NCI-H1092 (cell line): ENCODE measurements at places on chromosomes 4 and X.

DNA sequence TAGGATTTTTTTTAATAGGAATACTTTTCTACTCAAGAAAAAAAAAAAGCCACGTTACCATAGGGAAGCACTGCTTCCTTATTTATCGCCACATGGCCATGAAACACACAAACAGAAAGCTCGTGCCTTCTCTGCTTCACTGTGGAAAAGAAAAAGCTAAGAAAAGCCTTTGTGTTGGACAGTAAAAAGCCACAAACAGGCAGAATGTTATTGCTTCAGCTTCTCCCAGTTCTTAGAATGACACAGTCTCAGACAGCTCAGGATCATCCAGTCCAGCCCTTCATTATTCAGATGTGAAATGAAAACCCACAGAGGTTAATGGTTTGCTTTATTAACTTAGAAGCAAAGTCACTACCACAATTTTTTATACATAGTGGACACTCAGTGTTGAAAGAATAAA is 181.6 kb upstream of the NOCT start:
- no peak for DNase-seq

GRCh38 chr4:121881158-121881557 is 10.9 kb upstream of the BBS7 start:
- DNase-seq = no peak

GRCh38 chr4:150970685-150971151 is 44.4 kb downstream of the LRBA start:
- DNase-seq = no peak

DNA sequence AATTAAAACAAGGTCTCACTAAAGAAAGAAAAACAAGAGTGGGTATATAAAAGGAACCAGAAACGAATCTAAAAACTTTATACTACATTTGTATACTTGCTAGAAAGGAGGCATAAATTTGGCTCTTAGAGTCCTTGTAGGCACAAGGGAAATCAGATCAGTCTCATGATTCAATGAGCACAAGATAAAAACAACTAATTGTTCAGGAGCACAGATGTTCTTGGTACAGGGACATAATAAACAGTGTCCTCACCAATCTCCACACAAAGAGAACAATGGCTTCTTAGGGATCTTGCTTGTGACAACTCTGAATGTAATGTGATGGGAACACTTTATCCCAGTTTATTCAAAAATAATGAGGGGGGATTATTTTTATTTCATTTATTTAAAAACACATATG is 28.3 kb downstream of the TMEM144 start:
- no peak for DNase-seq

DNA sequence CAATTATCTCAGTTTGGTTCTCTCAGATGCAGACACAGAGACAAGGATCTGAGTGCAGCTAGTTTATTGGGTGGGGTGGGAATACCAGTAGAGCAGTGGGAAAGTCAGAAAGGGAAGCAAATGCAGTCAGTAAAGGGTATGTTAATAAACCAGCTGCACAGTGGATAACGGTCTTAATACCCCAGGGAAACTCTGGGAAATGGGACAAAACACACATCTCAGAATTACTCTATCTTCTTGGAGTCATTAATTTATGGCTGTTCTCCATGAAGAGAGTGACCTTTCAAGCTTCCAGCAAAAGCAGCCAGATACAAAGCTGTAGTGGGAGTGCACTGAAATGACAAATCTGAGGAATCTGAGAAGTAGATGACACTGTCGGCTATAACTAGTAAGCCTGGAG is 73.3 kb upstream of the NALF2 start:
- DNase-seq = no peak

DNA sequence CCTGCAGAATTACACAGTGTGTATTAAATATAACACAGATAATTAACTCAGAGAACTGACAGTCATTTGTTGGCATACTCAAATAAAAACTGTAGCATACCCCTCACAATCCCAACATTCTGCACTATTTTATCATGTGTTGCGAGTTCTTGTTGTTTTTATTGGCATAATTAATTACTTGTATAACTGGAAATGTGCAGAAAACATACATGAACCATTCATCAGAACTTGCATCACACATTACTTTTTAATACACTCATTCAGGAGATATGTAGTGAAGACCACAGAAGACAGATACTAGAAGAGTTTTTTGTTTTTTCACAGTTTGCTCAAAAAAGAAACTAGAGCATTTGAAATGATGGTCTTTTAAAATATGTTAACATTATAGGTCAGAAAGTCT is 74.6 kb upstream of the NEIL3 start:
- DNase-seq = no peak

DNA sequence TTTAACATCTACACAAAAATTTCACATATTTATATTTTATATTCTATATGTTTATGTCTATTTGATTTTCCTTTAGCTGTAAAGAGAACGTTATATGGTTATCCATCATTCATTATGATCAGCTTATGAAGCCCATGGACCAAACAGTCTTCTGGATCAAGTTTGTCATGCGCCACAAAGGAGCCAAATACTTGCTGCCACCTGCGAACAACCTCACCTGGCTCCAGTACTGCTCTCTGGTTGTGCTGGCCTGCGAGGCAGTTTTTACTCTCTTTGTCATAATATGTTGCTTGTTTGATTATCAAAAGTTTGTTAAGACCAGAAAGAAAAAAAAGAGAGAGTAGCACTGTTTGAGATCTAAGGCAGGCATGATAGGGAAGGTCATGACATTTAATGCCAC is 38.2 kb downstream of the UGT2B7 start:
- no peak for DNase-seq

DNA sequence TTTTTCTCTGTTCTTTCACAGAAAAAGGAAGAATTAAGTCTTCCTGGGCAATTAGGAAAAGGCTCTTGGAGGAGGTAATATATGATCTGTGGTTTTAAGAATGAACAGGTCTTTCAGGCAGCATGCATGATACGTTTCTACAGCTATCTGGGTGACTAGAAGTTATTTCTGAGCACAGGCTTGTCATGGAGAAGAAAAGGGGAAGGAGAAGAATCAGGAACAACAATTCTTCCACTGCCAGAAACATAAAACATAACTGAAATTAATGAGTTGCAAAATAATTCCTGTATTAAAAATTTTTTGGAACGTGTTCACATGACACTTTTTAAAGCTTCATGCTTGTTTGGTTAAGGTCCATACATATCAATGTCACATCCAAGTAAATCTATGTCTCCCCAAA is 17.7 kb upstream of the STIM2 start:
- no peak for DNase-seq

- DNase-seq = no peak
These were observed 150.1 kb upstream of the MAGEB2 start for GRCh38 chrX:30065226-30065625.

GRCh38 chrX:155056877-155057792 is 13.8 kb downstream of the CMC4 start:
- peak; percentile 20 for DNase-seq

DNA sequence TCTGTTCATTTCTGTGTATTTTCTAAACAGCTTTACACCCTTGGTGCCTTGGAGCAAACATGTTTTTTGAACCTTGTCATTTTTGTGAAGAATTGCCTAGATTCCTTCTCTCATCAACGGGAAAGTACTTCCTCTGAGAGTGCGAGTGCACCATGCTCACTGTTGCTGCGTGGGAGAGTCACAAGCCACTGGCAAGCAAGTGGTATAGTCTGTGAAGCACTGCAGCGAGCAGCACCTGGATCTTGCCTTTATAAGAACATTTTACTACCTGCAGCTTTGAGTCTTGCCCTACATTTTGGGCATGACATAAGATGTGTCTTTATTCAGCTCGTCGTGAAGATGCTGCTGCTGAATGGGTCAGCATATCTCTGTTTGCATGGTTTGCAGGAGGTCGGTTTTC is 44.9 kb downstream of the HADH start:
- no peak for DNase-seq

- DNase-seq = no peak
These were observed 67.2 kb upstream of the SHISA3 start for GRCh38 chr4:42330002-42330592.

DNA sequence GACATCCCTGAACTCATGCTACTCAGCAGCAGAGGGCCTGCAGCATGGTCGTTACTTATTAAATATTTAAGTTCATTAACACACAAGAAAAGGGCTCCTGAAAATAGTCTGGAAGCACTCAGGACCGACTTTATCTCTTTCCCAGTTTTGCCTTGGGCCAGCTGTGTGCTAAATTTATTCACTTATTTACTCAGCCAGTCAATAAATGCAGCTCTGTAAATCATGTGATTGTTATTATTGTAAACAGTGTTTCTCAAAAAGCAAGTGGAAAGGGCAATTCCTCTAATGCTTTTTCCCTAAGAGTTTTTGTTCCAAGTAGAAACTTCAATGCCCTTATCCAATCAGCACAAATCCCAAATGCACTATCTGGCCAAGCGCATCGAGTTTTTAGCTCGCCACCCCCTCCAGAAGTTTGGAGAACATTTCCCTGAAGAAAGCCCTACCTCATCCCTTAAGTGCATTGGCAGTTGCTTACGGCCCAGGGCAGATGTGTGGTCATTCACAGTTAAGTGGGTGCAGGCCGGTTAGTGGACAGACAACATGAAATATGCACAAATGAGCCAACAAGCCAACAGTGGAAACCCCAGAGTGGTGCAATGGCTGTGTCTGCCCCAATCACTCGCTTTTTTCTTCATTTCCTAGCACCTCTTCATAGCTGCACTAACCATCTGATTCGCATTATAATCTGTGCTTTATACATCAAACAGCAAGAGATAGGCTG is 125.8 kb downstream of the SMIM20 start:
- DNase-seq = no peak

DNA sequence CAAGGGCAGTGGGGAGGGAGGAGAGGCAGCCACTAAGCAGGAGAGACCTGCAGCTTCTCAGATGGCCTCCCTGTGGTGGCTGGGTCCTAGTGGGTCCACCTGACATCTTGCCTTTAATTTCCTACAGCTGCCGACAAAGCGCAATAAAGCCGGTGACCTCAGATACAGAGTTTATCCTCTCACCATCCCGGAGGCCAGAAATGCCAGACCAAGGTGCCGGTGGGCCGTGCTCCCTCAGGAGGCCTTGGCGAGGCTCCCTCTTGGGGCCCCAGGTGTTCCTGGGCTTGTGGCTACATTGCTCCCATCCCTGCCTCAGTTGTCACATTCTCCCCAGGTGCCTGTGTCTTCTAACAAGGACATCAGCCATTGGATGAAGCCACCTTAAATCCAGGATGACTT is 103.0 kb downstream of the ADRA2C start:
- no peak for DNase-seq

- DNase-seq = no peak
These were observed 83.0 kb downstream of the TNIP2 start for GRCh38 chr4:2673157-2673556.

GRCh38 chr4:177680308-177680707 is 238.1 kb upstream of the AGA start:
- DNase-seq = no peak

DNA sequence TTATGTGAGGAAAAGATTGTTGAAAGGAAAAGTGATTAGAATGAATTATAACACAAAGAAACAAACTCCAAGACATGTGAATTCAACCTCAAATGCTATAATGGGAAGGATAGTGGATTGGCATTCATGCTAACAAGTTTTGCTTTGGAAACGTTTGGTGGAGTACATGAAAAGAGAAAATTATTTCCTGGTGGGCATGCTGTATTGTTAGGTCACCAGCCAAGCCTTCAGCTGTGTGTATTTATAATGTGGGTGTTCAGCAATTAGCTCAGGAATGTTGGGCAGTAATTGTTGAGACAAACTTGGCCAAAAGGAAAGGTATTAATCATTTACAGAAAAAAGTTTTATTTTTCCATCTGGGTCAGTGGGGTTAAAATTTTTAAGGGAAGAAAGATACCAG is 198.9 kb upstream of the ARSJ start:
- DNase-seq = no peak

DNA sequence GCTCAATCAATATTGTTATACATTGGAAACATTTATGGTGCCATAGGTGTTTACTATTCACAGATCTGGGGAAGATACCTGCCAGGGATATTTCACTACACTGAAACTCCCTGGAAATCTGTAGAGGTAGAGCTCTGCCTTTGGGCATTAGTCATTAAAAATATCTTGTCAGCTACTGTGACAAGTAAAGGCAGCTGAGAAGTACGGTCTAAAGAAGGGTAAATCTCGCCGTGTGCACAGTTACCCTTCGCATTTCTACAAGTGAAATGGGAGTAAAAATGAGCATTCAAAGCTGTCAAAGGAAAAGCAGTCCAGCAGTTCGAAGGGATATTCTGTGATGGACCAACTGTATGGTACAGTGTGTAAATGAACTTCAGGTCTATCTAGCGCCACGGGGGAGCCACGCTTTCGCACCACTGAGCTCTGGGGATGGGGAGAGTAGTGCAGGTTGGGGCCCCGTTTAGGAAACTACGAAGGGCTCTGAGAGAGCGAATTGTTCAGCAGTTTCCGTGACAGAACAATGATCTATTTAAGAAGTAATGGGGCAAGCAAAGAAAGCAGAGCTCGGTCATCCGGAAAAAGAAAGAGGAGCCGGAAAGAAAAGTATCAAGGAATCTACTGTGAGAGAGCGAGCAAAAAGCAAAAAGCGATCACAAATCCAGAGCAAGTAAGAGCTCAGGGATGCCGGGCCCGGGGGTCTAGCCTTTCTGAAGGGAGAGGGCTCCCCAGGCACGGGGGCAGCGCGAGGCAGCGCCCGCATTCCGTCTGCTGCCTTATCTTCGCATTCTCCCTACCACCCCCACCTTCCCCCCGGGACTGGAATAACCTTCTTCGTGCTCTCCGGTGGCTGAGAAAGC is 646 bp downstream of the TIGD4 start:
- peak; percentile 7 for DNase-seq

- no peak for DNase-seq
These were observed 18.7 kb downstream of the CORIN start for GRCh38 chr4:47819178-47819577.

DNA sequence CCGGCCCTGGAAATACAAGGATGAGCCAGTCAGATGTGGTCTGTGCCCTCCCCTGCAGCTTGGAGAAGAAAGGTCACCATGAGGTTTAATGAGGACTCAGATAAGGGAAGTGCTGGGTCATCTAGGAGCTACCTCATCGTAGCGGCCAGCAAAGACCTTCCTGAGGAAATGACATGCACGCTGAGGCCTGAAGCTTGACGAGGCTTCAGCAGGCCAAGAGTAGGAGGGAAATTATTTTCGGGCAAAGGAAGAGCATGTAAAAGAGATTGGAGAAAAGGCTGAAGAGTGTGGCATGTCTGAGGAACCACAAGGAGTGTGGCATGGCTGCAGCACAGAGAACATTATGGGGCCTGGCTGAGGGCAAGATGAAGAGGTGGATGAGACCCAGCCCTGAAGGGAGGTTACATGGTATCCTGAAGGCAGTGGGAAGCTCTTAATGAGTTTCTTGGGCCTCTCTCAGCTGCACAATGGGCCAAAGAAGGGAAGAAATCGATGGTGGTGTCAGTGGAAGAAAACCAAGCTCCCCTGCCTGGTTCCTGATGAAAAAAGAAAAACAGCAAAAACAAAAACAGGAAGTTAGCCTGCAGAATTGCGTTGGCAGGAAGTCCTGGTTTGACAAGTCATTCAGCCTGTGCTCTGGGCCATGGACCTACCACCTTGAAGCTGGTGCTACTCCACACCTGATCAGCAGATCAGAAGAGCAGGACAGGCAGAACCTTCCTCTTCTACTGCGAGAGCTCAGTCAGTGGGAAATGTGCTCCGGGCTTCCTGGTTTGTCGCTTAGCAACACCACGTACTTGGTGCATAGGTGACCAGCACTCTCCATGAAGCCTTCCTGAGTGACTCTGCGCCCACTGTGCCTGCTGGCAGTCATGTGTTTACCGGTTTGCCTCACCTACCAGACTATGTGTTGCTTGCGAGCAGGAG is 134.5 kb upstream of the KLF3 start:
- DNase-seq = peak; percentile 57

GRCh38 chr4:26217961-26218676 is 102.7 kb upstream of the RBPJ start:
- DNase-seq = no peak
